ENCODE measurements at places on chromosomes 6 and 20.

- DNase-seq = no peak
These were observed 83.8 kb upstream of the FOXQ1 start for GRCh38 chr6:1227935-1228753.

DNA sequence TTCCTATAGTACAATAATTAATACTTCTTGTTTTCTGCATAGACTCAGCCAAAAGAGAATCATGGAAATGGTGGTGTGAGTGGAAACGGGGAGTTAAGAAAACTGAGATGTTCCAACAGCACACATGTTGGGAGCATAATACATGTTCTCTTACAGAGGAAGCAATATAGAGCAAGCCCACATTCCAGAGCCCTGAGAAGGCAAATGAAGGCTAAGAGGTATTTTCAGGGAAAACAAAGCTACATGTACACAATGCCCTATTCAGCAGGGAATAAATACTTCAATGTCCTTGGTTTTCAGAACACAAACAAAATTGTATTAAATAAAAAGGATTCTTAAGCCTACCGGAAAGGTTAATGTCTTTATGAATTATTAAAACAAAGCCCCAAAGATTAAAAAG, 35.1 kb upstream of the SMIM8 start:
- no peak for DNase-seq

GRCh38 chr20:58889334-58889760, 36.8 kb downstream of the GNAS start:
- DNase-seq = no peak

GRCh38 chr6:95087394-95088097, 489.8 kb upstream of the MANEA start:
- no peak for DNase-seq

GRCh38 chr20:10579942-10580341, 93.9 kb downstream of the JAG1 start:
- no peak for DNase-seq

DNA sequence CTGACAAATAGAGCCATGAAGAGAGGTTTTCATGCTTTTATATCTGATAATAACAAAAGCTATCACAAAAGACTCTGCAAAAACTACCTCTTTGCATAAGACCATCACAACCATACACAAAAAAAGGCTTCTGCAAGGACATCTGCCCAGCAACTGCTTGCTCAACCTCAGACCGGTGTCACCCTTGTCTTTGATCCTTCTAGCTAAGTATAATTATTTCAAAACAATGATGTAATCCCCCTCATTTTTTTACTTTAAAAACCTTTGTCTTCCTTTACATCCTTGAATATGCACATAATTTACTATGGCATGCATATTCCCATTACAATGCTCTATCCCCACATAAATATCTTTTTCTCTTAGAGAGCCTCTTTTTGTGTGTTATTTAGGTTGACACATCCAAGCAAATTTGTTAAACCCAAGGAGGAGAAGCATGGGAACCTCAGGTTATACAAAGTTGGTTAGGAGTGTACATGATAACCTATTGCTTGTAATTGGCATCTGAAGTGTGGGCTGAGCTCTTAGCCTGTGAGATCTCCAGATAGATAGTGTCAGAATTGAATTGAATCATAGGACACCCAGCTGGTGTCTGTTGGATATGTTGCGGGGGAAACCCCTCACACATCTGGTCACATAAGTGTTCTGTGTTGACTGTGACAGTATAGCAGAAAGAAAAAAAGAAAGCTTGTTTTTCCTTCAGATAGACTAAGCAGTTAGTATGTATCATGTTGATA, 20.7 kb upstream of the CGA start:
- no peak for DNase-seq

DNA sequence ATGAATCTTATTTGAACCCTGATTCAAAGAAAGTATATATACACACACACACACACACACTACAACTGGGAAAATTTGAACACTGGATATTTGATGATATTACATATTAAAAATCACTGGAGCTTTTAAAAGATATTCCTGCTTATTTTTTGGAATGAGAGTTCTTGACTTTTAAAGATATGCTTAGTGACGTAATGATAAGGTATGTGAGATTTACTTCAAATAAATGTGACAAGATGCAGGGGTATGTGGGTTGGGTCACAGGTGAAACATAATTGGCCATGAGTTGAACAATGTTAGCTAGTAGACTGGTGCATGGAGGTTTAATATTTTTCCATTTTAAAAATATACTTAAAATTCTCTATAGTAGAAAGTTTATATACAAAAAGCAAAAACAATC, 258.6 kb downstream of the CBLN4 start:
- DNase-seq = no peak

GRCh38 chr20:44888226-44889103, 3.0 kb downstream of the YWHAB start:
- DNase-seq = no peak

GRCh38 chr6:11938285-11938890, 73.7 kb upstream of the HIVEP1 start:
- DNase-seq = no peak

- DNase-seq = no peak
These were observed 92.6 kb downstream of the SNX5 start for GRCh38 chr20:17875981-17876385.

- no peak for DNase-seq
These were observed 402.8 kb upstream of the JAG1 start for GRCh38 chr20:11076434-11077105.

DNA sequence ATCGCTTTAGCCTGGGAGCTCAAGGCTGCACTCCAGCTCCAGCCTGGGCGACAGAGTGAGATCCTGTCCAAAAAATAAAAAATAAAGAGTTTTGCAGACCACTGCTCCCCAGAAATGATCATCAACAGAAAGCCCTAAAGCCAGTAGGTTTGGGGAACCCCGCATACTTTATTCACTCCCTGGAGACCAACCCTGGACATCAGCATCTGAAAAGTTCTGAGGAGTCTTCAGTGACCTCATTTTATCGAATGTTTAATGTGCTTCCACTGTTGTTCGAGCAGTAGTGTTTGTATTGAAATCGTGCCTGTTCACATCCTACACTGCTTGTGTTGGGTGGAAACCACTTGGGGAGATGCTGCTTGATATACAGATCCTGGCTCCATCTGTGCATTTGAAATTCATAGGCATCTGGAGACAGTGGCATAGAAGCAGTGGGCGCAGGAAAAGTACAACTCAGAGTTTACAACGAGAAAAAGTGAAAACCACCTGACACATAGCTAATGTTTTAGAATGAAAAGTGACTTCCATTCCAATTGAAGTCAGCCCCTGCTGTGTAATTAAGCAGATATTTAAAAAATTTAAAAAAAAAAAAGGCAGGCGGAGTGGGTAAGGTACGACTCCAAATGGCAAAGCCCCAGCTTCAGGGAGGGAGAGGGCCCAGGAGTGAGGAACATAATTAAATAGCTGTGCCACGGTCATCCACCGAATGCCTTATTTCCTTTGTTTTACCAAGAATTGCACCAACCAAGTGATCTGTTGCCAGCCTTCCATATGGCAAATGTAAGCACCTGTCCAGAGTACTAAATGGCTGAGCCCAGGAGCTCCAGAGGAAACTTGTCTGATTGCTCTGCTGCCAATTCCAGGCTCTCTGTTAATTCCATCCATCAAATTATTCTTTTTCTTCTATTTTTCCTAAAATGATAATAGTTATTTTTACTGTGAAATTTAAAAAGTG, 100.4 kb upstream of the NAA20 start:
- no peak for DNase-seq

- no peak for DNase-seq
These were observed at the start of gene COL19A1 for GRCh38 chr6:69866351-69866769. TSS of gene COL19A1 (plus strand) at chr6:69866556. CDS start at chr6:69879568, 13,012 bp downstream.

DNA sequence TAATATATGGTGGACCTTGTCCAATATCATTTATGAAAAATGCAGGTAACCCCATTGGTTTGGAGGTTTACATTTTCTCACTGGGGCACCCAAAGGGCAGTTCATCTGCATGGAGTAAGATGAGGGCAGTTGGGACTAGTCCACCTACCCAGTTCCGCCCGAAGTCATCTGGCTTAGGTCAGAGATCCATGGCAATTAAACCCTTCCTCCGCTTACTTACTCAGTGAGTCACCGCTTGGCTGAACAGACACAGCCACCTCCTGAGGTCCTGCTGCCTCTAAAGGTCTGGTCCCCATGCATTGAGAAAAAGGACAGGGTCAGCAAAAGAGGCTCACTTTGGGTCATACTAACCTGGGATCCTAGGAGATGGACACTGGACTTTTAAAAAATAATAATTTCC, 102.9 kb upstream of the PRL start:
- no peak for DNase-seq

DNA sequence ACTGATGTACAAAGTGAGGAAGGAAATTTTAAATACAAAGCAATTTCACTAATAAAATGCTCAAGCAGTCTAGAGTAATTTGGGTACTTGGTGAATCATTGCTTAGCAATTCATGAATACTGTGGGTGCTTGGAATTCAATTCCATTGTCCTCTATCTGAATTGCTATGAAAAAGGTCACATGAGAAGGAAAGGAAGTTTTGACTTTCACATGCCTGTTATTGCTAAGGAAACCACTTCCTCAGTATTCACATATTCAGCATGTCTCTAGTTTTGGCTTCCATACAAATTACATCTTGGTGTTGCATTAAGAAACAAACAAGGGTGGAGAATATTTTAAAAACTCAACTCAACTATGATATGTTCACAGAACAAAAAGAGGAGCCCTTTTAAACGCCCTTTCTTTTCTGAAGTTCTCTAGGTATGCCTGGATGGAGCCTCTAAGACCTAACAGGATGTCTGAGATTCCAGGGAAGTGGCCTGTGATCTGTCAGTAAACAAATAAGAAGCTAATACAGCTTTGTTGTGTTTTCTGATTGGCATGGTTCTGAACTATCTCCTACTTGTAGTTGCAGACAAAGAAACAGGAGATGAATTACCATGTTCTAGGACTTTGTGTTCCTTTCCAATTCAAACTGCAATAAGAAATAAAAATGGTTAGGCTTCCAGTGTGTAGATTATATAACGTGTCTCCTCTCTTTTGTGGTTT, 190.4 kb downstream of the OGFRL1 start:
- DNase-seq = no peak

DNA sequence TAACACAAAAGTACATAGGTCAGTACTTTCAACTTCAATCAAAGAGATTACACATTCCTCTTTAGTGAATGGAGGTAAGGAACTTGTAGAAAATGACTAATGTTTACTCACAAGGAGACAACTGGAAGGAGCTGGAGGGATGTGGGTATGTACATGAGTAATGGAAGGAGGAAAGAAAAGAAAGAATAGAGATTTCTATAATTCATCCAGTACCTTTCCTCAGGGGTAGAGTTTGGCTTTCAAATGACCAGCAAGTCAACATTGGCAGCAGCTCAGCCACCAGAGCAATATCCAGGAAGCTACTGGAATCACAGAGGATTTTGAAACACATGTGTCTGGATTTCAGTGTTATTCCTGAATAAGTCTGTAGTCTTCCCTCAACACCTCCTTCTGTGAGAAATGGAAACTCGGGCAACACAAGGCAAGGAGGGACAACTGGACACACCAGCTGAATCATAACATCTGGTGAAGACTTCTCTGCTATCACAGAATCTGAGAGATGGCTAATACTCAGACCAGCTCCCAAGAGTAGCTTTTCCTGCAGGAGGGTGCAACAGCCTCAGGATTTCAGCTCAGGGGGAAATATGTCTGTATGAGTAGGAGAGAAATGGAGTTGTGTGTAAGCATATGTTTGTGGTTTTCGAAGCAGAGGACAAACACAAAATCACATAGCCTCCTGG, 98.8 kb downstream of the HAO1 start:
- no peak for DNase-seq

DNA sequence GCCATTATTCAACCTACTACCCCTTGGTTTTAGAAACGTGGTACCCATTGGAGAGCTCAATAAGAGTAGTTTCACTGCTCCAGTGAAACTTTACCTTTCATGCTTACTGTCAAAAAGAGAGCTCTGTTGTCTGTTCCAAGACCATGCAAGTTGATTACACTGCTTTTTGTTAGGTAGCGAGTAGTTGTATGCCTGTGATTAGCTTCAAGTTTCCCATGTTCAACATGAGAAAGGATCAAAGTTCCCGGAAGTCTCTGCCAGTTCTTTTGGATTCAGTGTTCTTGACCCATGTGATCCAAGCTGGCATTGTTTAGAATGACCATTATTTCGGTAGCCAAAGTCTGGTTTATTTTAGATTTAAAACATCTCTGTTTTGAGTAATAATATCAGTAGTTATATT, 107.1 kb downstream of the ZFAND3 start:
- no peak for DNase-seq

DNA sequence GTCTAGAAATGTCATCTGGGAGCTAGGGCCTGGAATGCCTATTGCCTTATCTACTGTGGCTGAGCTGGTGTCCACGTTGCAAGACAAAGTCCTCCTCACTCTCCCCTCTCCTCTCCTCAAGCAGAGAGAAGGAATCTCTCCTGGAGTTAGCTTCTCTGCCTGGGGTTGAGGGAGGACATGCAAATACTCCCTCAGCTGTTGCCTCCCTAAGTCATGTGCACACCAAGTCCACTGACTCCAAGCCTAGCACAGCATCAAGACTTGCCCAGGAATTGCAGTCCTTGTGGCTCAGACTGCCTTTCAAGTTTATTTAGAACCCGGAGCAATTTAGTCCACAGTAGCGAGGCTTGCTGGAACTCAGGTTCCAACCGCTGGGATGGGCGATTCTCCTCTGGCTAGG, 38.0 kb upstream of the SCP2D1 start:
- no peak for DNase-seq

DNA sequence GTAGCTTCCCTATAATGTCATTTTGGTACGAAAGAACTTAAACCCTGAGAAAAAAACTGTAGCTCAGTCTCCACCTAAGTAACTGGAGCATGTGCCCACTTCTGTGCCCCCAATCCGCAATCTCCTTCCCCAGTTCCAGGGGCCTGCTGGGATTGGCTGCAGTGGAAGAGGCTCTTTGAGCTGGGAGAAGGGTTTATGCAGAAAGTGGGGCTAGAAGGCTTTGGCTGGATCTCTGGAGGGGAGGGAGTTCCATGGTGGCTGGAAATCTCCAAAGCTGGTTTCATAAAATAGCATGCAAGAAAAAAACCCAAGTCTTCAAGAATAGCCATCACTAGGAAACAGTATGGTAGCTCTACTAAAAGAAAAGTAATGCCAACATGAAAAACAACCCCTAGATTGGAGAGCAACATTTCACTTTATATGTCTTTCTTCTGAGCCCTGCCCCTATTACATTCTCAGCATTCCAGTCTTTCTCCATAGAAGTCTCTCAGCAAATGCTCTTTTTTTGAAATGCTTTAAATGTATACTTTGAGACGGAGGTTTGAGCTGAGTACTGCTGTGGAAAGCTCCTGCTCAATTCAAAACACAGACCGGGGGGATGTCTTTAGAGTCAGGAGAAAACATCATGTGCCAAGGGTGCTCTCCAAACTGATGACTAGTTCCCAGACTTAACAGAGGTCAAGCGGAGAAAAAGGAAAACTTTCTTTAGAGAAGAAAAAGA, 36.0 kb upstream of the FOXO3 start:
- DNase-seq = no peak

Measured in stimulated activated CD8-positive, alpha-beta memory T cell treated with anti-CD3 and anti-CD28 coated beads, Interleukin-4, amount 100 ng/mL, for 1 hour (primary cell).